ENCODE measurements at places on chromosomes 16 and 17.

GRCh38 chr17:16478649-16479048, 13.3 kb downstream of the LRRC75A start:
- no peak overlapping the region for H3K27ac ChIP-seq
- no peaks in the 10 kb centered on the region for H3K36me3 ChIP-seq
- H3K4me3 ChIP-seq, result no peak overlapping the region
- no peak for DNase-seq

DNA sequence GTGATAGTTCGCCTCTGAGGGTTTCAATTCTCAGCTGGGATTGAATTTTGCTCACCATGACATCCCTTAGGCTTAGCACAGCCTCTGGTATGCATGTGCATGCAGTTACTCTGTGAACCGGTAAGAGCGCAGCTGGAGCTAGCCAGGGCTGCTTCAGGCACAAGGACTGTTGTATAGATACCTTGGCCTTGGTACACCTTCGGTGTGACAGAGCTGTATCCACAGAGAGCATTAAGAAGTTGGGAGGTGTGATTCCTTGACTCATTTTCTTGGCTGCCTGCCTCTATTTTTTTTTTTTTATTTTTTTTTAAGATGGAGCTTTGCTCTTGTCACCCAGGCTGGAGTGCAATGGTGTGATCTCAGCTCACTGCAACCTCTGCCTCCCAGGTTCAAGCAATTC, 2.2 kb upstream of the NUTF2 start:
- H3K4me3 ChIP-seq, result peak overlapping the region; percentile 22
- peaks cover 42% of the 10 kb centered on the region for H3K4me1 ChIP-seq
- H3K27ac ChIP-seq, result peak overlapping the region; percentile 48

DNA sequence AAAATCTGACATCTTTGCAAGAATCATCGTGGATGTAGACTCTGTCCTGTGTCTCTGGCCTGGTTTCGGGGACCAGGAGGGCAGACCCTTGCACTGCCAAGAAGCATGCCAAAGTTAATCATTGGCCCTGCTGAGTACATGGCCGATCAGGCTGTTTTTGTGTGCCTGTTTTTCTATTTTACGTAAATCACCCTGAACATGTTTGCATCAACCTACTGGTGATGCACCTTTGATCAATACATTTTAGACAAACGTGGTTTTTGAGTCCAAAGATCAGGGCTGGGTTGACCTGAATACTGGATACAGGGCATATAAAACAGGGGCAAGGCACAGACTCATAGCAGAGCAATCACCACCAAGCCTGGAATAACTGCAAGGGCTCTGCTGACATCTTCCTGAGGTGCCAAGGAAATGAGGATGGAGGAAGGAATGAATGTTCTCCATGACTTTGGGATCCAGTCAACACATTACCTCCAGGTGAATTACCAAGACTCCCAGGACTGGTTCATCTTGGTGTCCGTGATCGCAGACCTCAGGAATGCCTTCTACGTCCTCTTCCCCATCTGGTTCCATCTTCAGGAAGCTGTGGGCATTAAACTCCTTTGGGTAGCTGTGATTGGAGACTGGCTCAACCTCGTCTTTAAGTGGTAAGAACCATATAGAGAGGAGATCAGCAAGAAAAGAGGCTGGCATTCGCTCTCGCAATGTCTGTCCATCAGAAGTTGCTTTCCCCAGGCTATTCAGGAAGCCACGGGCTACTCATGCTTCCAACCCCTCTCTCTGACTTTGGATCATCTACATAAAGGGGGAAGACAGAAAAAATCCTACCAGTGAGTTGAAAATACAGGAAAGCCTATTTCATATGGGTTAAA, at the start of gene G6PC1:
Gene G6PC1, plus strand, starts transcription at position 340 of the 872 bp plus-strand sequence. Its CDS starts 78 bp downstream, at position 418.
- peaks cover 17% of the 10 kb centered on the region for H3K27me3 ChIP-seq
- H3K4me3 ChIP-seq, result no peak within 1 kb of the TSS
- no peaks in the 10 kb centered on the region for H3K4me1 ChIP-seq
- no peaks in the 10 kb centered on the region for H3K36me3 ChIP-seq

DNA sequence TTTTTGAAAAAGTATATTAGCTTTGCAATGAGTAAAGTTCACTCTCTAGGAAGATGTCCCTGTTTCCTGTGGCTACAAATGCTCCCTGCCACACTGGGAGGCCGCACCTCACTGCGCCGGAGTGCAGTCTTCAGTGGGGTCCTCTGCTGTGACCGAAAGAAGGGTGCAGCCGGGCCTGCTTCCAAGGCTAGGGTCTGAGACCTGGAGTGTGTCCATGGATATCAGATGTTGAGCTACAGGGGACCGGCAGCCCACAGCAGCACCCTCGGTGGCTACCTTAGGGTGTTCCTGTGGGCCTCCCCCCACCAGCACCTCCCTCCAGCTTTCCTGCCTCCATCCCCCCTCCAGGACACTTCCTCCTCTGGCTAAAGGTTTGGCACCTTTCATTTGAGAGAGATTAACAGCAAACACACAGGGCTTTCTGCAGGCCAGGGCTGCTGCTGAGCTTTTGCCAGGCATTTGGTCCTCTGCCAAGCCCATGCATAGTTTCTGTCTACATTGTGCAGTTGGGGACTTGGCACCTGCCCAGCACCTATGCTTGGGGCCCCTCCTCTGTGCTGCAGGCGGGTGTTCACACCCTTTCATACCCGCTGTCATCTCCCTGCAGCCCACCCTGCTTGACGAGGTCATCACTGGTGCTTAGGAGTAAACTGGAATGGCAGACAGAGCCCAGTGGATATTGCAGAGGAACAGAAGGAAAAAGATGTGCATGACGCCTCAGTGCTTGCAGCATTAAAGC, 33.8 kb upstream of the CRISPLD2 start:
- DNase-seq, result peak; percentile 79
- H3K27me3 ChIP-seq, result no peaks in the 10 kb centered on the region
- no peak overlapping the region for H3K4me3 ChIP-seq
- H3K36me3 ChIP-seq, result no peaks in the 10 kb centered on the region
- no peak overlapping the region for H3K27ac ChIP-seq
- peaks cover 6% of the 10 kb centered on the region for H3K4me1 ChIP-seq

DNA sequence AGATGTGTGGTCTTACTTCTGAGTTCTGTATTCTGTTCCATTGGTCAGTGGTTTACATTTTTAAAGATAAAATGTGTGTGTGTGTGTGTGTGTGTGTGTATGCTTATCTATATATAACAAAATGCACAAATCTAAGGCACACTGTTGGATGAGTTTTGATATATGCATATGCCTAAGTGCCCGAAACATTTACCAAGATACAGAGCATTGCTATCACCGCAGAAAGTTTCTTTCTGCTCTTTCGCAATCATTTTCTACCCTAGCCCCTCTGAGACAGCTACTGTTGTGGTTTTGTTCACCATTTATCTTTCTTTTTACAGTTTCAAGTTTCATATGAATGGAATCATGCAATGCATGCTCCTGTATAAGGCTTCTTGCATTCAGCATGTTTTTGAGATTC, 97.0 kb downstream of the MRTFB start:
- no peaks in the 10 kb centered on the region for H3K27me3 ChIP-seq
- H3K27ac ChIP-seq, result no peak overlapping the region
- no peaks in the 10 kb centered on the region for H3K36me3 ChIP-seq
- H3K4me3 ChIP-seq, result no peak overlapping the region
- H3K4me1 ChIP-seq, result no peaks in the 10 kb centered on the region

DNA sequence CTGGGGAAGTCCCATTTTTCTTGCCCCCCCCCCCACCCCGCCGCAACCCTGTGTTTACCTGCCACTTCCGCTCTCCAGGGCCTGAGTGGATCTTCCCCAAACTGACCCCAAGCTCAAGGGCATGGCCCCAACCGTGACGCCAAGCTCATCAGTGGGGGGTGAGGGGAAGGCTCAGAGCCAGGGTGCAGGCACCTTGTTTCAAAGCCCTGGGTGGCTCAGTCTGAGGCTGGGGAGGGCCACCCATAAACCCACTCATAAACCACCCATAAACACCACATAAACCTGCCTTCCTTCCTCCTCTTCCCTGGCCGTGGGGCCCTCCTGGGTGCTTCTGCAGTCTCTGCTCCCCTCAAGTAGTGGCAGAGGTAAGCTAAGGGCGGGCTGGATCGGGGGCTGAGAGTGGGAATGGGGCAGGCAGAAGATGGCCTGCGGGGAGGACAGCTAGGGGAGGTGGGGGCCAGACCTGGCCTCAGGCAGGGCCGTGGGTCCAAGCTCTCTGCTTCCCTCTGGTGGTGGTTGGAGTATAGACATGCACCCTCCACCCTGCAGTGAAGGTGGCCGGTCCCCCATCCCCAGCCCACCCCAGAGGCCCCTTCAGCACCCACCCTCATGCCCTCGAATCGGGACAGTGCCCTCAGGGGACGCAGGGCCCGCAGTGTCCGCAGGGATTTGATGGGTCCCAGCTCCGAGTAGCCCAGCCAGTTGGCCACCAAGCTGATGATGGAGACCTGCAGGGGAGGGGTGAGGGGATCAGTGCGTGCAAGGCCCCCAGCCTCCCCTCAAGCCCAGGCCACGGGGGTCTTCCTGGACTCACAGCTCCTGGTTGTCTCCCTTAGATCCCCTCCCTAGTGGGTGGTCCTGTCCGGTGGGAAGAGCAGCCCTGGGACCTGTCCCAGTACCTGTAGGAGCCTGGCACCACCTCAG, 14.6 kb upstream of the CD79B start:
- DNase-seq, result peak; percentile 91
- H3K4me1 ChIP-seq, result no peaks in the 10 kb centered on the region
- no peak overlapping the region for H3K27ac ChIP-seq
- no peaks in the 10 kb centered on the region for H3K27me3 ChIP-seq

GRCh38 chr16:2520784-2521531, 787 bp downstream of the AMDHD2 start:
- H3K36me3 ChIP-seq, result peaks cover 27% of the 10 kb centered on the region
- peak overlapping the region; percentile 75 for H3K4me3 ChIP-seq
- peak; percentile 61 for DNase-seq
- no peak overlapping the region for H3K27ac ChIP-seq

DNA sequence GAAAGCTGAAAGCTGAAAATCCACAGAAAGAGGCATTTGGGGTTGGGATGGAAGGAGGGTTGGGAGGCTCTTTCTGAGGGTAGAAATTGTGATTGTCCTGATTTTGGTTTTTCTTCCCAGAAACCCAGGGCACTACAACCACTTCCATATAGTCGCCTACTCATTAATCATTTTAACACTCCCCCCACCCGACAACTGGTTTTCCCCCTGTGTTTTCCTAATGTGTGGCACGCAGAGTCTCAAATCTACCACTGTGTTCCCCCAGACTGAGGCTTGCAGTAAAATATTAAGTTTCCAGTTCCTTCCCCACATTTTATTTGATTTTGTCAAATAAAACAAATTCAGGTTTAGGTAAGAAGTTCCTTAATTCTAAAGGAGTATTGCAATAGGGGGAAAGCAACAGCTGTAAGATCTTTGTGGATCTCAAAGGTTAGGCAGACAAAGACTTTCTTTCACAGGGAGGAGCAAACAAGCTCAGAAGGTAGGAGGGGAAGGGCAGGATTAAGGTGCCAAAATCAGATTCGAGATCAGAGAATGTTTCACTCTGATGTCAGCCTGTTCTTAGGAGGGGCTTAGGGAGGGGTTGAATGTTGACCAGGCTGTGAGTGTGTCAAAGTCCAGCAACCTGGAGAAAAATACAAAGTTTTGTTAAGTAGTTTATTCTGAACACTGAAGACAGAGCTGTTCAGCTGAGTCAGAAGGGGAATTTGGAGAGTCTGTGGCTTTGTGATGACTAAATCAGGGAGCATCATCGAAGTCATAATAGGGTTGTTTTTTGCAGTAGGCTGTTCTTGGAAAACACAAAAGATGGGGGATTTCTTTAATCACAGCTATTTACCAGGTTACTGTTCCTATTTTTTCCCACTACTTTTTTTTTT, 3.6 kb downstream of the ZNF267 start:
- H3K4me3 ChIP-seq, result no peak overlapping the region
- H3K4me1 ChIP-seq, result peaks cover 16% of the 10 kb centered on the region
- no peak for DNase-seq
- H3K27ac ChIP-seq, result no peak overlapping the region
- H3K36me3 ChIP-seq, result peaks cover 8% of the 10 kb centered on the region

DNA sequence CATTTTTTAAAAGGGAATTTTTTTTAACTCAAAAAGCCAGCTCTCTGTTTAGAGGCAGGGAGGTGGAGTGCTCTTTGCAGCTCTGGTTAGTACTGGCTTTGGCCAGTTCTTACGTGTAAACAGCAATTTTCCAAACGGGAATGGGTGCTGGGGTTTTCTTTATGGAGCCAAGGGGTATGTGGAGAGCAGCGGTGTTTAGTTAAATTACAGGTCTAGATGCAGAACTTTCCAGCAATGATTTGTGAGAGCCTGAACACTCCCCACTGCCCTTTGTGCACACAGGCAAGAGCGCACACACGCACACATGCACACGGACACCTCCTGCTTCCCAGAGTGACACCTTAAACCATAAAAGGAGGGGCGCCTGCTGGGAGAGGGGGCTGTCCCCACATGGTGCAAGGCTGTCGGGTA, 140.2 kb downstream of the MSI2 start:
- no peaks in the 10 kb centered on the region for H3K27me3 ChIP-seq
- H3K4me1 ChIP-seq, result peaks cover 5% of the 10 kb centered on the region
- H3K36me3 ChIP-seq, result peaks cover 11% of the 10 kb centered on the region
- no peak overlapping the region for H3K27ac ChIP-seq
- H3K4me3 ChIP-seq, result no peak overlapping the region
- DNase-seq, result no peak

- no peaks in the 10 kb centered on the region for H3K27me3 ChIP-seq
- H3K4me1 ChIP-seq, result no peaks in the 10 kb centered on the region
- no peak overlapping the region for H3K27ac ChIP-seq
- no peak overlapping the region for H3K4me3 ChIP-seq
- DNase-seq, result no peak
Measured at GRCh38 chr17:51427323-51427811, 167.0 kb downstream of the UTP18 start.

DNA sequence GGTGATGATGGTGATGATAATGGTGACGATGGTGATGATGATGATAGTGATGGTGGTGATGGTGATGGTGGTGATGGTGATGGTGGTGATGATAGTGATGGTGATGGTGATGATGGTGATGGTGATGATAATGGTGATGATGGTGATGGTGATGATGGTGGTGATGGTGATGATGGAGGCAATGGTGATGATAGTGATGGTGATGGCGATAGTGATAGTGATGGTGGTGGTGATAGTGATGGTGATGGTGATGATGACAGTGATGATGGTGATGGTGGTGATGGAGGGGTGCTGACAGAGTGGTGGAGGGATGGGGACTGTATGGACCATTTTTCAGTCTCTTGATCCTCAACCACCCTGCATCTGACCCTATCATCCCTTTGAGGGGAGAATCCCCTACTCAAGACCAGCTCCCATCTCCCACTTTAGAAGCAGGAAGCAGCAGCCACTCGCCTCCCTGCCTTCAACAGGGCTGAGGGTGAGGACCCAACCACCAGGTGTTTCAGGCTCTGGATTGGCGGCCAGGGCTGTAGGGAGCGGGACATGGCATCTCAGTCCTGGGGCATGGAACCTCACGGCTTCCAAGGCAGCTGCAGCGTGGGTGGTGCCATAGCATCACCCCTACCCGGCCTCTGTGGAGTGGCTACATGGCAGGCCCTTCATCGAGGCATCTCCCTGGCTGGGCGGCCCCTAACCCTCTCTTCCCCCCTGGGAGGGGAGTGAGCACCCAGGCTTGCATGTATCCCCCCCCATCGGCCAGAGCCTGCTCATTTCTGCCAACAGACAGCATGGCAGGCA, 4.5 kb downstream of the FSCN2 start:
- H3K36me3 ChIP-seq, result no peaks in the 10 kb centered on the region
- no peaks in the 10 kb centered on the region for H3K27me3 ChIP-seq
- H3K4me3 ChIP-seq, result no peak overlapping the region

Data from SK-N-SH (cell line).